ENCODE measurements at places on chromosomes 5 and 9.

- no peak for DNase-seq
These were observed 234.1 kb downstream of the TMEM161B start for GRCh38 chr5:88034520-88034919.

DNA sequence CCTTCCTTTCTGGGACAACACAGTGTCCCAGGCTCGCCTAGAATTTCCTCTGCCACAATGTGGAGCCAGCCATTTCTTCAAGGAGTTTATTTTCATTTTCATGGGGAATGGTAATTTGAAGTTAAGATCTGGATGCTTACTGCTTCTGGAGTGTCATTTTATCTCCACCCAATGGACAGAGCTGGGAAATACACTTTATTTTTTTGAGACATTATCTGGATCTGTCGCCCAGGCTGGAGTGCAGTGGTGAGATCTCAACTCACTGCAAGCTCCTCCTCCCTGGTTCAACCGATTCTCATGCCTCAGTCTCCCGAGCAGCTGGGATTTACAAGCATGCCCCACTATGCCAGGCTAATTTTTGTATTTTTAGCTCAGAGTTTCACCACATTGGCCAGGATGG, 12.7 kb upstream of the THG1L start:
- DNase-seq = no peak

GRCh38 chr5:174589599-174589998, 134.8 kb upstream of the MSX2 start:
- no peak for DNase-seq

- DNase-seq = no peak
These were observed 10.4 kb downstream of the BICD2 start for GRCh38 chr9:92754091-92754745.

GRCh38 chr9:33197279-33198152, 30.4 kb upstream of the B4GALT1 start:
- no peak for DNase-seq

- no peak for DNase-seq
These were observed 32.1 kb downstream of the NIPBL start for GRCh38 chr5:36908544-36909260.

DNA sequence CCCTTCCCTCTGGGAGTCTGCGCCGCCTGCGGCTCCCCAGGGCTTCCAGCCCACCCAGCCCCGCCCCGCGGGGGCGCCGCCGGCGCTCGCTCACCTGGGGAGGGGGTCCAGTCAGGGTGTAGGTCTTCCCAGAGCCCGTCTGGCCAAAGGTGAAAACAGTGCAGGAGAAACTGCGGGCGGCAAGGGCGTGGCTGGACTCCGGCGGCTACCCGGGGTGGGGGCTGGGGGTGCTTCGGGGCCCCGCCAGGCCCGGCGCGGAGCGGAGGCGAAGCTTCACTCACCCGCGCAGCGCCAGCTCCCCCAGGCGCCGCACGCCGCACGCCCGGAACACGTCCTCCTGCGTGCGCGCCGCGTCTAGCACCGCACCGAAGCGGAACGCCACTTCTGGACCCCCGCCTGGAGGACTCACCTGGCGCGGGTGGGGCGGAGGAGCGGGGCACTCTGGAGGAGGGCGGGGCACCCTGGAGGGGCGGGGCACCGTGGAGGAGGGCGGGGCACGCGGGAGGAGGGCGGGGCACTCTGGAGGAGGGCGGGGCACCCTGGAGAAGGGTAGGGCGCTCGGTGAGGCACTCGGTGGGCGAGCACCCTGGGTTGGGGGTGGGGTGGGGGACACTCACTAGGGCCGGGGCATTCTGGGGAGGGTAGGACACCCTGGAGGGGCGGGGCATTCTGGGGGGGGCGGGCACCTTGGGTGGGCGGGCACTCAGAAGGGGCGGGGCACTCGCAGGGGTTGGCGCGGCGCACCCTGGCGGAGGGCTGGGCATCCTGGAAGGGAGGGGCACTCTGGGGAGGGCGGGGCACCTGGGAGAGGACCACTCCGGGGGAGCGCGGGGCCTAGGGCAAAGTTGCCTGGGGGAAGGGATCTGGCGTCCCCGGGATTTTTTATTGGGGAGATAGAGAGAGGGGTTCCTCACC, 814 bp downstream of the KIF12 start:
- DNase-seq = no peak

DNA sequence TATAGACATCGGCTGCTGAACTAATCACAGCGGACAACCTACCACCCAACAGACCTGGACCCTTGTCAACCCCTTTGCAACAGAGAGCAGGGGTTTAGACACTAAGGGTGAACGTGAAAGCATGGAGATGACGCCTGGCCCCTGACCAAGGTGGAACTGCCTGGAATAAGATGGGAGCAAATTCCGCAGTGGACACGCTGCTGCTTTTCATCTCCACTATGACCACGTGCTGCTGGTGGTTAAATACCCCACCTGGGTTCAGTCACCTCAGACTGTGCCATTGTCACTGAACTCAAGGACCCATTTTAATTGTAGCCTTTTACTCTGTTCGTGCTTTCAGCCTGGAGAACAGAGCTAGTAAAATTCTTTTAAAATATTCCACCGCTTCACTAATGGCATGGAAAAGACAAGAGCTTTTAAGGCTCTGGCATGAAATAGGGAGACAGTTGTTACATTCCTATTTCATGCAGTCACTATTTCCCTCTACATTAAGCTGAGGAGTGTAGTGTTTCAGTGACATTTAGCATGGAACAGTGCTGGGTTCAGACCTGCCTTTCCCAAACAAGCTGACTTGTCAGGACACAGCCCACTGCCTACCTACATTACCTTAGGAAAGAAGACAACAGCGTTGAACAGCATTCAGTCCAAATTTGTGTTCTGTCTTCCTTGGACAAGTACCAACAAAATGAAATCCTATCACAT, 96.8 kb downstream of the ANKRD18B start:
- no peak for DNase-seq

DNA sequence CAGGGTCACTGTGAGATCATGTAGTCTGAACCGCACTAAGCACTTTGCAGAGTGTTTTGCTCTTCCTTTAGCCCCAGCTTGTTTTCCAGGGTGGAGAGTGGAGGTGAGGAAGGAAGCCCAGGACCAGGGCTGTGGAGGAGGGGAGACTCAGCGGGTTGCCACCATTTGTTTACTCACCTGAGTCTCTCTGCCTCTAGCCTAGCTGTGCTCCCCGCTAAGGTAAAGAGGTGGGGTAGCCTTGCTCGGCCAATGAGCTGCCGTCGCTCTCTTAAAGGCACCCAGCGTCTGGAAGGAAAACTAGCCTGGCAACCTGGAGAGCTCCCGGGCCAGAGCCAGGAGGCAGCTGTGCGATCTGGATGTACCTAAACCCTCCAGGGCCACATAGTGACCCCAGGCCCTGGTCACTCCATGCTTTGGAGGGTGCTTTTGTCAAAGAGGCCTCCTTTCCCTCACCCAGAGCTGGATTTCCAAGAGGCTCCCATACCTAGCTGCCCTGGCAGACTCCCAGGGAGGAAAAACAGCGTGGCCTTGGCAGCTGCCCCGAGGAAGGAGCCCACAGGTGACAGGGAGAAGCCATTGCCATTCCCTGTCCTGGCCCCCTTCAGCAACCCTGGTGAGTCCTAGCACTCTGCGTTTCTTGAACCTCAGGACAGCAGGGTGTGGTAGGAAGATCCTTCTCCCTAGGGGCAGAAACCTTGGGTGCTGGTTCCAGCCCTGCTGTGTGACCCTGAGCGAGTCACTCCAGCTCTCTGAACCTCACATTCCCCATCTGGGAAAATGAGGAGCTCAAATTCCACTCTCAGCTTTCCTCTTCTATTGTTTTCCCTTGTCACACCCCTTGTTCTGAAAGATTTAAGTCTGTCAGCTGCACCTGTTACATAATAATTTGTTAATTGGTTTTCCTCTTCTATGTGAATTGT, 42.4 kb upstream of the LARP1 start:
- no peak for DNase-seq

- no peak for DNase-seq
These were observed 2.1 kb upstream of the RFESD start for GRCh38 chr5:95644351-95645042.

DNA sequence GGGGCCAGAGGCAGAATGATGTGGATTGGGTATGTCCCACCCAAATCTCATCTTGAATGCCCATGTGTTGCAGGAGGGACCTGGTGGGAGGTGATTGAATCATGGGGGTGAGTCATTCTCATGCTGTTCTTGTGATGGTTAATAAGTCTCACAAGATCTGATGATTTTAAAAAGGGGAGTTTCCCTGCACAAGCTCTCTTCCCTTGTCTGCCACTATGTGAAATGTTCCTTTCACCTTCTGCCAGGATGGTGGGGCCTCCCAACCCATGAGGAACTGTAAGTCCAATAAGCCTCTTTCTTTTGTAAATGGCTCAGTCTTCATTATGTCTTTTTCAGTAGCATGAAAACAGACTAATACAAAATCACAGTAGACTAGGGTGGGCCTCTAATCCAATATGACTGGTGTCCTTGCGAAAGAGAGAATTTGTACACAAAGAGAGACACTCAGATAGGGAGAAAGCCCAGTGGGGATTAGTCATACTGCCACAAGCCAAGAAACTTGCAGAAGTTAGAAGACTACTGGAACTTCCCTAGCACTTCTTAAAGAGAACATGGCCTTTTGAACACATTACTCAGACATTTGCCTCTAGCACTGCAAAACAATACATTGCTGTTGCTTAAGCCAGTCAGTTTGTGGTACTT, 68.4 kb downstream of the ANXA1 start:
- DNase-seq = no peak

DNA sequence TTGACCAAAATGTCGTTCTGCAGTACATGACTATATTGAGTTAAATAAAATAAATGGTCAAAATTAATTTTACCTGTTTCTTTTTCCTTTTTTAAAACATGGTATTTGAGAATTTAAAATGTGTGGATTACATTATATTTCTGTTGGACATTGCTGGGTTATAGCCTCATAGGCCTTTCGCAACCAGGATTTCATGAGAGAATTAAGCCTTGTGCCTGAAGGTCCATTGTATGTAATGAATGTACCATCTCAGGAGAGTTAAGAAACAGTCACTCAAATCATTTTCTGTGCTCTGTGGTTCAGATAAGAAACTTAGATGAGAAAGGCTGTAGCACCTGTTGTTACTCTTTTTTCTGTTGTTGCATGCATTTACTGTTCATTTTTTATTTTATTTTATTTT, 103.5 kb downstream of the ANGPTL2 start:
- DNase-seq = no peak

DNA sequence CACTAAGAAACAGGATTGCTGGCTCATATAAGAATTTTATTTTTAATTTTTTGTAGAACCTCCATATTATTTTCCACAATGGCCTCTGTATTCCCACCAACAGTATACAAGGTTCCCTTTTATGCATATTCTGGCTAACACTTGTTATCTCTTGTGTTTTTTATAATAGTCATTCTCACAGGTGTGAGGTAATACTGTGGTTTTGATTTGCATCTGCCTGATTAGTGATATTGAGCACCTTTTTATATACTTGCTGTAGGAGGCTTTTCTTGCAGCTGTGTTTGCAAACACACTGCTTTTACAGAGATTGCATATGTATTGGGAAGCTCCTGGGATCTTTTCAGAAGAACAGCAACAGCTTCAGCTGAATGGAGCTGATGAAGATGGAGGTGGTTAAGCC, 164.8 kb downstream of the DEPDC1B start:
- no peak for DNase-seq

- DNase-seq = no peak
These were observed 42.8 kb downstream of the NFIB start for GRCh38 chr9:14271093-14271673.

GRCh38 chr5:124446120-124446519, 300.3 kb downstream of the ZNF608 start:
- DNase-seq = no peak

- no peak for DNase-seq
These were observed 968 bp downstream of the TAF11L11 start for GRCh38 chr5:17604951-17605350.

DNA sequence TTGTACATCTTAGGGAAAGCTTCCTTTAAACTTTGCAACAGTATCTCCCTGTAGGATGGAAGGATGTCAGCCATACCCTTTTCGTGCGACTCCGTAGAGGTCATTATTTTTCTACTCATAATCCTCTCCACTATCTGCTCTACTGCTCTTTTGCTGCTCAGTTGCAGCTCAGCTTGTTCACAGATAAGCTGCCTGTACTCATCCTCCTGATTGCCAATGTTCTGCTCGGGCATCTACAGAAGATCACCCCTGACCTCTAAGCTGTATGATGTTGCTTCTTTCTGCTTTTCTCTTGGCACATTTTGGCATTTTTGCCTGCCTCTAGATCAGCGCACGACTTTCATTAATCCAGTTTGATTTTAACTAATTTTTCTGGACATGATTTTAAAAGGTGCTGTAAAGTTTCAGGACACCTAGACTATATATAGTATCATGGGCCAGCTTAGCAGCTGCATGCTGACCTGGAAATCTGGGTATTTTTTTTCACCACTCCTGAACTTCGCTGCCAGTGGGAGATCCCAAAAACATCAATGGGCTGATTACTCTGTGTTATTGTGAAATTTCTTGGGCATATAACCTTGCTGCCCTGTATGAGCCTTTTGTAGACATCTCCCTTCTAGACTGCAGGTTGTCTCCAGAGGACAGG, 131.2 kb upstream of the ZNF608 start:
- no peak for DNase-seq

Measured in stimulated activated CD8-positive, alpha-beta memory T cell treated with anti-CD3 and anti-CD28 coated beads, Interleukin-2, amount 100 ng/mL, for 1 hour (primary cell).